ENCODE measurements at places on chromosomes 7 and 10. TPM values are rescaled to one million over a fixed set of nuclear protein-coding genes. Genes with fewer than 3 reads are reported as not detected.

GRCh38 chr10:78205457-78206016 is 171.9 kb downstream of the RPS24 start:
- no peak for DNase-seq

- peak; percentile 16 for DNase-seq
These were observed 1227.6 kb downstream of the TYW1 start for GRCh38 chr7:68224041-68224741.

DNA sequence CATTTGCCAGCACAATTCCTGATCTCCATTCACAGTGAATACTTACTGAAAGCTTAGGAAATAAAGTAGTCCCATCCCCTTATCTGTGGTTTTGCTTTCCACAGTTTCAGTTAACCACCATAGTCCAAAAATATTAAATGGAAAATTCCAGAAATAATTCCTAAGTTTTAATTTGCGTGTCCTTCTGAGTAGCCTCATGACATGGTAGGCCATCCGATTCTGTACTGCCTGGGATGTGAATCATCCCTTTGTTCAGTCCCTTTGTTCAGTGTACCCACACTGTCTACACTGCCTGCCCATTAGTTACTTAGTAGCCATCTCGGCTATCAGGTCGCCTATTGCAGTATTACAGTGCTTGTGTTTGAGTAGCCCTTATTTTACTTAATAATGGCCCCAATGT is 14.2 kb downstream of the RAB11FIP2 start:
- no peak for DNase-seq

DNA sequence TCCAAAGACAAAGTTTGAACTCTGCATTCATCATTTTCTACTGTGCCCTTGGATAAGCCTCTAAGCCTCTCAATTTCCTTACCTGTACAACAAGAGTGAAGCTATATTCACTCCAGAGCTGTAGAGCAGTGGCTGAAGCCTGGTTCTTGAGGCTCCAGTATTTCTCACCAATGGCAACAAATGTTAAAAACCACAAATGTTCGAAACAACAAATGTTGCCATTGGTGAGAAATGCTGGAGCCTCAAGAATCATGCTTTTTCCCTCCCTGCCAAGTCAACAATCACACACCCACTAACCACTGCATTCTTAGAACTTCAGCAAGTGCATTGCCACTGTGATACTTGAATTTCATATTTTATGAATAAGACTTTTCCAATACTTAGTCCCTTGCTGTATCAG is 237.9 kb downstream of the TMEM26 start:
- DNase-seq = no peak

DNA sequence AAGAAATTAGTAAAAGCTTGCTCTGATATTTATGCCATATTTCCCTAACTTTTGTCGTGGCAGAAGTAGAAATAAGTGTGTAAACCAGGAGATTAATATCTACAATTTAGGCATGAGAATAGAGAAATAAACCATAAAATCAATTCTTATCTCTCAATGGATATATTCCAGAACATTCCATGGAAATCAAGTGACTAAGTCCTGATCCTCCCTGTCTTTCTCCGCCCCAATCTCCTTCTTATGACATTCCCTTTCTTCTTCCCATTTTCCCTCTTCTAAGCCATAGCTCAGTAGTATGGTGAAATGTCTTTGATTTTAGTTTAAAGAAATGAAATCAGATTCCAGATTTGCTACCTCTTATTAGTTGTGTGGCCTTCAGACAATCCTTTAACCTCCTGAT is 88.8 kb downstream of the TBXAS1 start:
- DNase-seq = no peak

DNA sequence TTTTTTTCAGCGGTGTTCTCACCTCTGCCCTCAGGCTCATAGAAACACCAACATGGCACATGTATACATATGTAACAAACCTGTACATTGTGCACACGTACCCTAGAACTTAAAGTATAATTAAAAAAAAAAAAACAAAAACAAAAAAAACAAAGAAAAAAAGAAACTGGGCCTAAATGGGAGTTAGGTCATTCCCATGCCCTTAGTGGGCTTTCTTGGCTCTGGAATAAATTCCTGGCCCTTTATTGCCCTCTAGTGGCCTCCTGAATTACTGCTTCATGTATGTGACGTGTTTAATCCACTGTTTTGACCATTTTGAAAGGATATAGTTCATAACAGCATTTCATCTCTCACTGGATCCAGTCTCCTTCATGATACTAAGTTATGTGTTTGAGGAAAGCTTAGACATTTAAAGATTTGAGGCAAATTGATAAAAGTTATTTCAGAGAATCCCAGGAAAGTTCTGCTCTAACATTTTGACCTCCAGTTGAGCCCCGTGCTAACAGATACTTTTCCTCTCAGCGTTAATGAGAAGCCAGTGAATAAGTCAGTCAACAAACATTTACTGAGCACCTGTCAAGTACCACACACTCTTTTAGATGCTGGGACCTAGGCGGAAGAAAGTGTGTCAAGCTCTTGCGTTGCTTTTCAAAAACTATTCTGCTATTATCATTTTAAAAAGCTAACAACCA is 54.7 kb upstream of the SYPL1 start:
- peak; percentile 71 for DNase-seq

- no peak for DNase-seq
These were observed 86.9 kb downstream of the CHST15 start for GRCh38 chr10:124006526-124006925.

- no peak for DNase-seq
These were observed 241.6 kb upstream of the GALNT17 start for GRCh38 chr7:70890147-70890969.

DNA sequence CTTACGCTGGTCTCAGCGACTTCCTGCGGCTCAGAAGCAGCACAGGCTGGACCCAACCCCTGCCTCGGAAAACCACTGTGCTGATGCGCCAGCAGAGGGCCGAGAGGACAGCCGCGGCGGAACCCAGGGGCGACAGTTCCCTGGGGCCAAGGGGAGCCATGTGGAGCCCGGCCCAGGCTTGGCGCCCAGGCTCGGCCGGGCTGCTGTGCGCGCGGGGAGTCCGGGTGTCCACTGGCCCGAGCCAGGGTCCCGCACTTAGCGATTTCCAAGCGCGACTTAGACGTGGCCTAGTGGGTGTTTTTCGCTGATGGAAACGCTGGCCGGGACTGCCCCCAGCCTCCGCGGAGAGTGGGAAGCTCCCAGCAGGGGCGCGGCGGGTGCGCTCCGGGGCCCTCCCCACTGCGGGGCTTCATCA is 18.6 kb upstream of the ZNF32 start:
- no peak for DNase-seq

DNA sequence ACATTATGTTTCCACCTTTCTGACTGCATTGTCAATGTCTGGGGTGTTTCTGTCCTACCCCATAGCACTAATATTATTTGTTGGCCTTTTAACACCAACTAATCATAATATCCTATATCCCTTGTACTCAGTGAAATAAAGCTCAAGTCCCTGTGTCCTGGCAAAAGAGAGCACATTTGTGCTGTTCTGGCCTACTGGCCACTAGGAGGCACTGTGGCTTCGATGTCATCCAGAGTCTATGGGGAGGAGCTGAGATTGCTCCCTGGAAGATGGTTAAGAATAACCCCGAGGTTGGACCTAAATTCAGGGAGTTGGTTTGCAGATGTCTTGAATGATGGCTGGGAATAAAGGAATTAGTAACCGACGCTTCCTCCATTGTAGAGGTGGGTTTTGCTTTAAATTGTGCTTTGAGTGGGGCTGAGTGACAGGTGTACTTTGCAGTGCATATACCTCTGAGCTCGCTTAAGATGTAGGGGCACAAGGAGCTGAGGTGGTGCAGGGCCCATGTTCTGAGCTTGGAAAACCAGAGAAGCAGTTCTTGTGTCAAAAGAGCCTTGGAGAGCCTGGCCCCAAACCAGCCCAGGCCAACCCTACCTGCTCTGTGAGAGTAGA is 191.2 kb upstream of the PRSS1 start:
- DNase-seq = no peak

PLPP4 gene
- polyA plus RNA-seq = 1.6 TPM

TSPAN33 gene
- 28.8 TPM for polyA plus RNA-seq

PRPS1L1 gene
- not detected for polyA plus RNA-seq

RBP4 gene
- not detected for polyA plus RNA-seq

STAG3 gene
- 23.5 TPM for polyA plus RNA-seq

SVIL gene
- polyA plus RNA-seq = 181 TPM

OPN1SW gene
- 2.3 TPM for polyA plus RNA-seq

TAS2R41 gene
- polyA plus RNA-seq = not detected

FXYD4 gene
- 1.3 TPM for polyA plus RNA-seq

CFAP46 gene
- 1.2 TPM for polyA plus RNA-seq

All from muscle of arm (tissue), 14 donors.